ENCODE measurements at places on chromosomes 11 and 22.

GRCh38 chr11:33577204-33577603 lies 123.4 kb downstream of the C11orf91 start:
- DNase-seq = no peak

DNA sequence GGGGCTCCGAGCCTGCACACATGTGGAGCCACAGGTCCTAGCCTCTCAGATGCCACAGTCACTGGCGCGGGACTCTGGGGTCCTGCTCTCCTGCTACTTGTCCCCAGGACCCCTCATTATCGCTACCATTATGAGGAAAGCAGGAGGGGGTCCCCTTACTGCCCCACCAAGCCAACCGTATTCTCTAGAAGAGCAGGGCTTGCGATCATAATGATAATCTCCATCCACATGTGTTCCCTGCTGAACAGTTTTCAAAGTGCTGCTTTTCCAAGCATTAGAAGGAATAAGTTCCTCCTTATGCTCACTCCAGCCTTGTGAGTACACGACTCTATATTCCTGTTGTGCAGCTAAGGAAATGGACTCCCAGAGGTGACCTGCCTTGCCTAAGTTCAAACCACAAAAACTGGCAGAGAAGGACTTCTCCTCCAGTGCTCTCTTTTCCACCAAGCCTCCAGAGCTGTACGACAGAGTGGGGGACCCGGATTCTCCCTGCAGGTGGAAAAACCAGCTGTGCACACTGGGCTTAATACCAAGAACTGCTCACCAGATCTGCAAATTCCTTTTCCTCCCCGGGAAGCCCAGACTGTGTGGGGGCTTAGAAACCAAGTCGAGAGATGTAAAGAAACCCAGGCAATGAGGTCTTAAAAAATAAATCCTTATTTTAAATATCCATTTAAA lies 92.8 kb upstream of the DRD2 start:
- no peak for DNase-seq

DNA sequence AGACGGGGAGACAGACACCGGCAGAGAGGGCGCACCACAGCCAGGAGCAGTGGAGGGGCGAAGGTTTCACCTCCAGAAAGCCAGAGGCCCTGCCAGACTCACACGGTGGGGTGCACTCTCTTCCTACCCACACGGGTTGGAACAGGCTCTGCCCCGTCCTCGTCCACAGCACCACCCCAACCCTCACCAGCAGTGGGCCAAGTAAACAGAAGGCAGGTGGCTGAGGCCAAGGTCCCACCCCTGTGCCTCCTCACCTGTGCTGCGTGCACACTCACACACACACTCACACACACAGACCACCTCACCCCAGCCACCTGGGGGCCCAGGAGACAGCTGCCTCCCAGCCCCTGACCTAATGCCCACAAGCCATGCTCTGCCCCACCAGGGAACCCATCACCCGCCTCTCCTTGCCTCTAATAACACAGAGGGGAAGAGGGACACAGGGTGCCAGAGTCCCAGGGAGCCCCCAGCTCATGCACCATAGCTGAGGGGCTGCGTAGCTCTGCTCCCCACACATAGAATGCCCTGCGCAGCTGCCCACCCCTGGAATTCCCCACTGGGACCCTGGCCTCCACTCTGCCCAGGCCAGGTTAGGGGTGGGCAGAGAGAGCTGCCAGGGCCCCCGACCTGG lies 3.1 kb downstream of the CYB5R3 start:
- no peak for DNase-seq

DNA sequence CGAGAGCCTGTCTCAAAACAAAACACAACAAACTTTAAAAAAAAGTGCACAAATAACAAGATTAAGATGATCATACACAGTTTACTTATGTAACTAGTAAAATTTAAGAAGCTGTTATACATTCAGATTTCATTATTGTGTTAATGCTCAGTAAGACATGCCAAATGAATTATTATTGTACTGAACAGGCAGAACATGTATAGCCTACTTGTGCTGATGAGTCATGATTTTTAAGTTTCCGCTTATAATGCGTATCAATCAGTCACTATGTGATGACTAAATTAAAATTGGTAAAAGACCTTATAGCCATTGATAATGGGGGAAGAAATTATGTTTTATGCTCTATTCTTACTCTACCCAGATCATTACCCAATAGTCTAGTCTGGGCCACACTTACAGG lies 20.5 kb upstream of the EXPH5 start:
- DNase-seq = no peak

GRCh38 chr11:27234961-27235360 lies 128.1 kb downstream of the CCDC34 start:
- DNase-seq = no peak

- no peak for DNase-seq
These were observed 46.3 kb upstream of the SLC22A25 start for GRCh38 chr11:63289658-63290057.

- no peak for DNase-seq
These were observed 61.7 kb downstream of the ETS1 start for GRCh38 chr11:128525411-128526243.

DNA sequence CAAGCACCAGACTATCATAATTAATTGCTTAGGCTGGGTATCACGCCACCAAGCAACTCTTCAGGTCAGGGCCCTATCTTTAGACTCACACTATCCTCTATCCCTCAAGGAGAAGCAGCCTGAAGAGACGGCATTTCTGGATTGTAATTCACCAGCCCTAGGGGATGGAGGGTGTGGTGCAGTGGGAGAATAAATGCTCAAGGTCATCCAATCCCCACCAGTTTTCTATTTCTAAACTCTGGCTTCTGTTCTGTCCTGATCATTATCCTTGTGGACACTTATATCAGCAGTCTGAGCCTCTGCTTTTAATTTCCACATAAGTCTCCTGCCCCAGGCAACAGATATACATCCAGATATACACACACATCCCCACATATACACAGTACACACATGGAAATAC lies 13.1 kb upstream of the SIK2 start:
- DNase-seq = no peak

GRCh38 chr11:46367916-46368267 lies 13.6 kb upstream of the MDK start:
- no peak for DNase-seq

- no peak for DNase-seq
These were observed 7.0 kb upstream of the DDX17 start for GRCh38 chr22:38513063-38513462.

GRCh38 chr11:91133361-91133760 lies 910.5 kb upstream of the CHORDC1 start:
- DNase-seq = no peak

GRCh38 chr11:12213883-12214282 lies 103.5 kb downstream of the MICAL2 start:
- no peak for DNase-seq

DNA sequence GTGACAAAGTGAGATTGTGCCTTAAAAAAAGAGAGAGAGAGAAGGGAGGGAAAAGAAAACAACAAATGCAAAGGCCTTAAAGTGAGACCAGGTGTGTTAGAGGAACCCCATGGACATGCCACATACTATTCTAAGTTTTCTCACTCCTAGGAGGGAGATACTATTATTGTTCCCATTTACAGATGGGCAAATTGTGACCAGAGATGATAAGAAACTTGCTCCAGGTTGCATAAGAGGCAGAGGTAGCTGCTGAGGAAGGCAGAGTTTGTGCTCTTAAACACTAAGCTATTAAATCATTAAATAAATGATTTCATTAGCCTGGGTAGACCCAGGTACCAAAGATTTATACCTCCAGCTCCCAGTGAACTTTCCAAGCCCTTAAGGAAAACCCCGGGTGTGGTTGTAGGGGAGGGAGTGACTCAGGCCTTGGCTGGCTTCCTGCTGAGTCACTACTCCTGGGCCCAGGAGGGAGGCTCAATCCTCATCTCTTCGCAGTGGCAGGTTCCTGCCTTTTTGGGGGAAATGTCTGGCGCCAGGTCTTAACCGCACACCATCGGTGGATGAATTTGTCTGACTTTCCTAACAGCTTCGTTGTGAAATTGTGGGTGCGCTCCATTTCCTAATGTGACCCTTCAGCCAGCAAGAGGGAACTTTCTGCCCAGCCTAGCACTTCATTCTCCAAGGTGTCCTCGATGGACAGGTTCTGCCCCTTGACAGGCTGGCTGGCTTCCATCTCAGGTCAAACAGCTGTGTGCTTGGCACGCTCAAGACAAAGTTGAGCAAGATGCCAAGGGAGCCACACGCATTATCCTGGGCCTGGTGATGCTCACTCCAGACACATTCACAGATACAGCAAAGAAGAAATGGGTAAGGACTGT lies 33.4 kb upstream of the PTPRJ start:
- peak; percentile 86 for DNase-seq

DNA sequence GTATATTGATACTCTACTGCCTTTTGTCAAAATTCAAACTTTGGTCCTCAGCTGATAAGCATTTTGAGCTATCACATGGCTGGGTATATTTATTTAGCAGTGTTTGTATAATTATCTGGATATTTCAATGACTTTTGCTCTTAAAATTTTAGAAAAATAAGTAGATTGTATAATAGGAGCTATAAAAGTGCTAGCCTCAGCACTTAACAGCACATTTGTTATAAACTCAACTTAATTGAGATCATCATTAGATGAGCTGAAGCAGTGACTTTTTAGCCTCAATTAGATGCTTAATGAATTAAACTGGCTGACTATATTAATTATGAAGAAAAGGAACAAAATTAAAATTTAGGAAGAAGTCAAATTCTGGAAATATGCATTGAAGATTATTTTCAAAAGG lies 429.9 kb downstream of the DYNC2H1 start:
- no peak for DNase-seq

- DNase-seq = no peak
These were observed 61.3 kb downstream of the MN1 start for GRCh38 chr22:27740202-27740748.

DNA sequence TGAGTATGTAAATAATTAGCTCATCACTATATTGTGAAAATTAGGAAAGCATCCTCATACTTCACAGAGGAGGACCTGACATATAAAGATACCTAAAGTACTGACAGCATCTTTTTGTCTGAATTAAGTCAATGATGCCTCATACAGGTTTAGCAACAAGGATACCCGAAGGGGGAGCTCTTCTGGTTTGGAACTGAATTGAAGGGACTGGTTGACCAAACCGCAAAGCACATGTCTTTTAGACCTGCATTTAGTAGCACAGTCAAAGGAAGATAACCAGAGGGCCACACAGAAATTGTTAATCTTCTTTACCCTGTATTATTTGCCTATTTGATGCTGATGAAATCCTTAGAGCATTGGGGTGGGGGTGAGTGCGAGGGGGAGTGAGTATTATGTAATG lies 12.9 kb upstream of the WT1 start:
- DNase-seq = no peak

GRCh38 chr11:35786188-35786587 lies 123.6 kb downstream of the TRIM44 start:
- no peak for DNase-seq

GRCh38 chr22:17366830-17367229 lies 2.4 kb upstream of the CECR2 start:
- DNase-seq = peak; percentile 51

DNA sequence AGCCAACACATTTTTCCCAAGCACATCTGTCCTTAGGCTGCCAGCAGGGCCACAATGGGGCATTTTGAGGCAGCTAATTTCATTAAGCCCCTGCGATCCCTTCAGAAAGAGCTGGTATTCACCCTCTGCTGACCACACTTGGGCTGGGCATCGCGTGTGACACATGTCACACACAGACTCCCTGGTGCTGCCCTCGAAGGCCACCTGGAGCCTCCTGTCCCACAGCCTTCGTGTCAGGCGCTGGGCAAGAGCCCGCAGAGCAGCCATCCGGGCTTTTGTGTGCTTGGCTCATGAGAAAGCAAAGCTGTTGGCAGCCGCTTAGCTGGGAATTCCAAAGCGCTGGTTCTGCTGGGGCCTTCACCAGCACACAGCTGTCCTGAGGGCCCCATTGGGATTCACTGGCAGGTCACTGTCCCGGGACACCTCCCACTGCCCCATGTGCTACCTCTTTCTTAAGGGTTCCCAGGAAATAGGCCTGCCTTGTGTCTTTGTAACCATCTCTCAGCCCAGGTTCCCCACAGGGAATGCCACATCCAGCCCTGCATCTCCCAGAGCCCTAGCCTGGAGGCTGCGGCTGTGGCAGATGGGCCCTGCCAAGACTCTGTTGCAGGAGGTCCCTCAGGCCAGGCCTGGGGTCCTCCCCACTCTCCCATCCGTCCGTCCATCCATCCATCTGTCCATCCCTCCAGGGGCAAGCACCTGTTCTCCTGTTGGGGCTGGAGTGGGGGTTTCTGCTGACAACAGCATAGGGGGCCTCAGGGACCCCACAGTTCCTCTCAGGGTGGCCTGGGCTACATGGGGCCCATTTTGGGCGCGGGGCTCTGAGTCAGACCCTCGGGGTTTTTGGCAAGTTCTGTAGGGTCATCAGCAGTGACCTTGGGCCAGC lies 4.9 kb downstream of the CLDN5 start:
- DNase-seq = no peak

DNA sequence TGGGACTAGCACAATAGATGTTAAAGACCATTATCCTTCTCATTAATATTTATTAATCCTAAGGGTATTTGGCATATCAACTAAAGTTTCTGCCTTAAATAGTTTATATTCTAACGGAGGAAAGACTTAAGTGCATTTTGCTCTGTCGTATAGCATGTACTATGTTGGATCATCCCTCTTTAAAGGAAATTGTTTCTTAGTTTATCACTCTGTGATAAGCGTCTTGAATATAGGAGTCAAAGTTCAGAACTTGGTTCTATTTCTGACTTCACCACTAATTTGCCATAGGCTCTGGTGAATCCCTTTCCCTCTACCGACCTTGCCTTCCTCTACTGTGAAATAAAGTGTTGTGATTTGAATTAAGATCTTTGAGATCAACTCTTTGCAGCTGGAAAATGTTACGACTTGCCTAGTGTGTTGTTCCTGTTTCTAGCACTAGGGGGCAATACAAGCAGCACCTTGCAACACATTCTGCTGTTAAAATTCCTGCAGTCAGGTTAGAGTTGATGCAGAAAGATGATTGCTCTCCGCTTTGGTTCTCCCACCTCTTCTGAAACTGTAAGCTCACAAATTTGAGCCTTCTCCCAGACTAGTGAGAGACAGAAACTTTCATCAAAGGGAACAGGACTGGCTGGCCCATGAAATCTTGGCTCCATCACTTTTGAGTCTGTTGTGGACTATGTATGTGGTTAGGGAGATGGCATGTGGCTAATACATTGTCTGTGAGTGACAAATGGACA lies 27.8 kb upstream of the ZNRF3 start:
- no peak for DNase-seq

- no peak for DNase-seq
These were observed 312.5 kb downstream of the TENM4 start for GRCh38 chr11:79128291-79128690.

- DNase-seq = no peak
These were observed 87.4 kb downstream of the DEPDC5 start for GRCh38 chr22:31841078-31841827.

Measured in psoas muscle (tissue), 8 donors.